Right renal cortex interstitium (tissue), 3 donors: ENCODE measurements at places on chromosomes 5 and 9. TPM values are rescaled to one million over a fixed set of nuclear protein-coding genes. Genes with fewer than 3 reads are reported as not detected.

The S1PR3 gene
- polyA plus RNA-seq, result 59.8 TPM

The DNAI1 gene
- 2.2 TPM for polyA plus RNA-seq

The HMCN2 gene
- 0.86 TPM for polyA plus RNA-seq

The NINJ1 gene
- 51.6 TPM for polyA plus RNA-seq

The CORO2A gene
- 2.9 TPM for polyA plus RNA-seq

- no peak for DNase-seq
These were observed 304.7 kb downstream of the KIAA0825 start for GRCh38 chr5:94313696-94314095.

DNA sequence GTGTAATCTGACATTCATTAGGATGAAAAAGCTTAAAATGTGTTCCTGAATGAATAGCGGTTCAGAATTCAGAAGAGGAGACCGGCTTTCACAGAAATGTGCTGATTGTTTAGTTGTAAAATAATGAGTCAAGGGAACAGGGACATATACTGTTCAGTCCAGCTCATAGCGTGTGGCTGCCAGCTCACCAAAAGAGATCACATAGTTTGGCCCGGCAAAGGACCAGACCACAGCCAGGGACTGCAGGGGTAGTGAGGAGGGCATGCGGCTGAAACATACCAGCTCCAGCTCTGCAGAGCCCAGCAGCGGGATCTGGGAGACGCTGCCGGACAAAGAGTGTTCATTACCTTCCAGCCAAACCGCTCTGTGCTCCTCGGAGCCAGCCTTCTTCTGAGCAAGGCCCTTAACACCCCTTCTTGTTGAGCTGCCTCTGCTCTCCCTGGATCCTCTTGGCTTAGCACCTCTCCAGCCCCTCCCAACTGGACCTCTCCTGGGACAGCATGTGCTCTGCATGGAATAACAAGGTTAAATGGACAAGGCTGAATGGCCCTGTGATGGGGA, 116.8 kb upstream of the CNTLN start:
- no peak for DNase-seq

DNA sequence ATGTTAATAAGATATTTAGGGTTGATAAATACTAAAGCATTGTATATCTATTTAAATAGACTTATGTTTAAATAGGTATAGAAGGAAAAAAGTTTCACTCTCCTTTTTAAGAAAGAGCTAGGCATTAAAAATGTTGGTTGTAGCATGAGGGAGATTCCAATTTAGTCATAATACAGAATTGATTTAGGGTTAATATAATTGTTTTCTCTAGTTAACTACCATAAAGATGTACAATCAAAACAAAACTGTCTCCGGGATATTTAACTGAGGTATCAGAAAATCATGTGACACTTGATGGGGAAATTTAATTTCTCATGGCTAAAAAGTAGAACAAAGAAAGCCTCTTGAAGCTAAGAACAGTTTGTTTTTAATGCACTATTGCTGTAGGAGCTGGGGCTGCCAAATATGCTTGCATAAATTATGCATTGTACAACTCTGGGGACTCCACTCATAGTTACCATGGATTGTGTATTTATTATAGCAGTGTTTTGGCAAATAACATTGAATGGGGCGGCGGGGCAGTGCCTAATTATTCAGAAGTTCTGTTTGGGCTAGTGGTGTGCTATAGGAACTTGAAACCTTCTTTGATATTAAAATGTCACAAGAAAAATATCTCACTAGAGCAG, 44.2 kb downstream of the SMC2 start:
- no peak for DNase-seq

DNA sequence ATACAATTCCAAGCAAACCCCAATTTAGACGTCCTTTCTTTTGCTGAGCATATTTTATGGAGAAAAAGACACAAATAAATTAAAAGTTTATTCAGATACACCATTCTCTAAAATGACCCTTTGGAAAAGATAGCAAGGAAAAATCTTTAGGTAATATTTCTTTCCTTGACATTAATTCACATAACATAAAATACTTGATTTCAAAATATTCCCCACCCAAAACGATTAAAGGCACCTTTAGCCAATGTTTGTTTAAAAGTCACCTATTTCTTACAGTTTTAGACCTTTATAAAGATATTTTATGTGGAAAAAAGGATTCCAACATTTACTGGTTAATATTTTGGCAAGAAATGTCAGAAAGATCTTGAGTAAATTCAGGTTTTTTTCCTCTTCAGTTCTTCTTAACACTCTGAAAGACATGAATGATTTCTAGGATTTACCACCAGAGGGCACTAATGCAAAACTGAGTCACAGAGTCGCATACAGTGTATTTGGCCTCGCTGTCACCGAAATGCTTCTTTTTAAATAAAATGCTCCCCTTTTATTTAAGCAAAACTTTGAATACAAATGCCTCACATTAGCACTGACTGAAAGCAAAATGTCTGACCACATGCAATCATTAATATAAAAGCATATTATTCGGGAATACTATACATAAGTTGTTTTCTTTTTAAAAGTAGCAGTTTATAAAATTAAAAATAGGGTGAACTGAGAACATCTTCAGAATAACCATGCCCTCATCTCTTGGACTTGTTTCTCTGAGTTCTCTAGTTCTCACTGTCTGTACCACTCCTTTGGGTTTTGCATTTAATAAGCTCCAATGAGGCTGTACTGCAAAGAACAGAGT, 122.5 kb downstream of the SLC1A3 start:
- no peak for DNase-seq

GRCh38 chr5:54443270-54443669, 12.2 kb upstream of the HSPB3 start:
- DNase-seq, result no peak

DNA sequence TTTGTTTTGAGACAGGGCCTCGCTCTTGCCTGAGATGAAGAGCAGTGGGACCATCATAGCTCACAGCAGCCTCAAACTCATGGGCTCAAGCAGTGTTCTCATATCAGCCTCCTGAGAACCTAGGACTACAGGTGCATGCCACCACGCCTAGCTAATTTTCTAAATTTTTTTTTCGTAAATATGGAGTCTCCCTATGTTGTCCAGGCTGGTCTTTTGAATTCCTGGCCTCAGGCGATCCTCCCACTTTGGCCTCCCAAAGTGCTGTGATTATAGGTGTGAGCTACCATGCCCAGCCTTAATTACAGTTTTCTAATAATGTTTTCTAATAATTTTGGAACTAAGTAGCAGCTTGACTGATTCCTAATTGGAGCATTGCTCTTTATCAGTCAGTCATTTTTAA, 15.1 kb downstream of the GAPVD1 start:
- no peak for DNase-seq

- no peak for DNase-seq
These were observed 105.1 kb upstream of the GNA14 start for GRCh38 chr9:77753180-77753579.

DNA sequence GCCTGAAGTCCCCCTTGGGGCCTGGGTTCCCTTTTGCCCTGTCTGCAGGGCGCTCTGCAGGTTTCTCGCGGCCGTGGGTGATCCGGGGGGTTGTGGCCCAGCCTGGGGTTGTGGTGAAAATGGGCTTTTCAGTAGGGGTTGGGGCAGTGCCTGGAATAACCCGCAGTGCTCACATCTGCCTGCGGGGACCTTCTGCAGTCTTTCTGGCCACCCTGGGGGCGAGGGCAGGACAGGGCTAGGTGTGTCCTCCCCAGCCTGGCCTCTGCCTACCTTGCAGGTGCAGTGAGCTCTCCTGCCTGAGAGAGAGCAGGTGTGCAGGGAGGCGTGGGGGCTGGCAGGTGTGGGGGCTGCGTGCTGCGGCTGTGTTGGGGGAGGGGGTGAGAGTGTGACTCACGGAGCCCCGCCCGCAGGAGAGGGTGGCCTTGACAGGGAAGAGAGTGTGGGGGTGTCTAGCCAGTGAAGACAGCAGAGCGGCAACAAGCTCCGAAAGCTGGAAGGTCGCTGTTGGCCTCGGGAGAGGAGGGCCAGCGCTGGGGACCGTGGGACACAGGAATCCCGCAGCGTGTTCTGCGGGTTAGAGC, 131.4 kb downstream of the MRPL36 start:
- DNase-seq, result no peak

GRCh38 chr5:124876566-124876965, 130.1 kb upstream of the ZNF608 start:
- no peak for DNase-seq

DNA sequence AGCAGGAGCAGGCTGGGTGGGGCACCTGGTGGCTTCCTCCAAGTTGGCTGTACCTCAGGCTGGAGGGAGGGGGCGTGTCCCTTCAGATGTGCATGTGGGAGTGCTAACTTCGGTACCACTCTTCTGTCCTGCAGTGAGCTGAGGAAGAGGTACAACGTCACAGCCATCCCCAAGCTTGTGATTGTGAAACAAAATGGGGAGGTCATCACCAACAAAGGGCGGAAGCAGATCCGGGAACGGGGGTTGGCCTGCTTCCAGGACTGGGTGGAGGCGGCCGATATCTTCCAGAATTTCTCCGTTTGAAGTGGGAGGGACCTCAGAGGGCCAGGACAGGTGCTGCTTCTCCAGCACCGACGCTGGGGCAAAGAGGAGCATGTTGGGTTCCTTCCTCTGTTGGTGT, 9.3 kb downstream of the NXNL2 start:
- no peak for DNase-seq

DNA sequence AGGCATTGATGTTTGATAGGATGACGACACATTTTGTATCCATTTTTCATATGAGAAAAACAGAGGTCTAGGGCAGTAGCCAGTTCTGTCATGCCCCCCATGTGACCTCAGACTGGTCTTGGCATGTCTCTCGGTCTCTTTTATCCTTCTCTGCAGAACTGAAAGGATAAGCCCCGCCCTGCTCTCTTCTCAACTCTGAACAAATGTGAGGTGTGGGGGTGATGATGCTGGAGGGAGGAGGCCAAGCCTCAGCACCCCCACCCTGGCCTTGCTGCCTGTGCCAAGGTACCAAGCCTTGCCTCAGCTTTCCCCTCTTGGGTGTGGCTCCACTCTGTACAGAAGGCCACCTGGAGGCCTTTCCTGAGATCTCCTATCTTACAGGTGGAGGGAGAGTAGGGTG, 19.5 kb upstream of the CRB2 start:
- DNase-seq, result no peak

GRCh38 chr9:18825656-18826170, 207.3 kb downstream of the SAXO1 start:
- no peak for DNase-seq

- DNase-seq, result no peak
These were observed 7.3 kb downstream of the FBP2 start for GRCh38 chr9:94586316-94586715.

- no peak for DNase-seq
These were observed 793 bp upstream of the PKD2L2 start for GRCh38 chr5:137888466-137888862.

- DNase-seq, result no peak
These were observed 427.4 kb downstream of the CTNND2 start for GRCh38 chr5:11476866-11477265.

GRCh38 chr5:1547655-1548054, 23.9 kb upstream of the LPCAT1 start:
- DNase-seq, result no peak

DNA sequence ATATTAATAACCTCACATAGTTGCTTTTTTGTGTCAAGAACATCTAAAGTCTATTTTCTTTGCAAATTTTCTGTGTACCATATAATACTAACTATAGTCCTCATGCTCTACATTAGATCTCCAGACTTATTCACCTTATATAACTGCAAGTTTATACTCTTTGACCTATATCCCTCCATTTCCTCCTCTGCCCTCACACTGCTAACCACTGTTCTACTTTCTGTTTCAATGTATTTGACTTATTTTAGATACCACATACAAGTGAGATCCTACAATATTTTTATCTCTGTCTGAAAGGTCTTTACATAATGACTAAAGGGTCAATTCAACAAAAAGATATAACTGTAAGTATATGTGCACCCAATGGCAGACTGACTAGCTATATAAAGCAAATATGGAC, 789.7 kb upstream of the ZNF608 start:
- no peak for DNase-seq

GRCh38 chr9:3888497-3888858, 362.7 kb upstream of the RFX3 start:
- DNase-seq, result no peak

DNA sequence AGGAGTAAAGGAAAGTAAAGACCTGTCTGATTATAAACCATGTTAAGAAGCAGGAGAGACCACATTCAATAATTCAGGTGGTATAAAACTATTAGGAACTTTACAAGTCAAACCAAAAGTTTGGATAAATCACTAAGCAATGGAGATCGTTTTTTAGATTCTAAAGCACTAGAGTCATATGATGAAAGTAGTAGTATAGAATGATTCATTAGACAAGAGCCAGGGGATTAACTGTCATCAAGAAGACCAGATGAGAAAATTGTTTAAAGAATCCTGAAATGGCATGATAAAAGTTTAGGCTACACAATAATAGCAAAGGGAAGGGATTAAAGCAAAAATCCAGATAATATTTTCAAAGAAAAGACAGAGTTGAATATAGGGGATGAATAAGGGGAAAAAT, 12.9 kb upstream of the CARNMT1 start:
- DNase-seq, result no peak

DNA sequence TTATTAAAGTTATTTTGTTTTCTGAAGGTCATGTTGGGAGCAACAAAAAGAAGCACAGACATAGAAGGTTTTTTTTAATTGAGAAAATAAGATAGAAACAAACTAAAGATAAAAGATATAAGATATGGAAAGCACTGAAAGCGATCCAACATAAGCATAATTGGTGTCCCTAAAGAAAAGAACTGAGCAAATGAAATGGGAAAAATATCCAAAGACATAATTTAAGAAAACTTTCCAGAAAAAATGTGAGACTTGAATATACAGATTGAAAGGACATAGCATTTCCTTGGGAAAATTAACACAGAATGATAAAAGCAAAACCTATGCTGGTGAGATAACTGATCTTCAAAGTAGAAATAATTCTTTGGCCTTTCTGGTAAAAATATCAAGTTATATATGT, 289.3 kb downstream of the KIAA0825 start:
- no peak for DNase-seq

DNA sequence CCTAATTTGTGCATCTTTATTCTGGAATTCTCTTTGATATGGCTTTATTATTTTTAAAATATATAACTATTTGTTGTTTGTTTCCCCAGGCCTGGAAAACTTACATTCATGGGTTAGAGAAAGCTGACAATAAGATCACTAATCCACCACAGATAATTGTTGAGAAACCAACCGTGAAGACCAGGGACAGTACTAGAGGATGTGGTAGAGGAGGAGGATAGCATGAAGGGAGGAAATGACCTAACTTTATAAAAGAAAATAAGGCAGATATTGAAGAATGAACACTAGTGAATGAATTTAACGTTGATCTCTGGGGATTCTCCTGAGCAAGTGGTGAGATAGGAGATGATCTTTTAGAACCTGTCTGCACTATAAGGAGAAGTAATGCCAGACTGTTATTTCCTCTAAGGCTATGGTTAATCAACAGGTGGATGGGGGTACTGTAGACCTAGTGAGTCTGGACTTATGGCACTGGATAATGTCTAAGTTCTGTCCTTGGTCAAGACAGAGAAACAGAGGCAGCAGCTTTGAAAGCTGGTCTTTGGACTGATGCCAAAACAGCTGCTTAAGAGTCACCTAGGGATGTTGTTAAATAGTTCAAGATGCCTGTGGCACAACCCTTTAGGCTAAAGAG, 52.4 kb downstream of the NREP start:
- no peak for DNase-seq

DNA sequence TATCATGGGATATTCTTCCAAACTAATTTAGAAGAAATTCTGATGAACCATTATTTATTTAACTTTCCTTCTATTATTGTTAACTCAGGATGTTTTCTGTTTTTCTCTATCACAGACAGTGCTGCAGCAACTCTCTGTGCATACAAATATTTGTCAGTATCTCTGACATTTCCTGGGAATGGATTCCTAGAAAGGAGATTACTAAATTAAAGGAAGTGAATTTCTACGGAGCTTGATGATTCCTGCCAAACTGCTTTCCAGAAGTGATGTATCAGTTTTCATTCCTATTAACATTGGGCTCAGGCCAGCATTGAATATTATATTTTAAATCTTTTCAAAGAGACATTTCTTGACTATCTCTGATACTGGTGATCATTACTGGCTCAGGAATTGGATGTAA, 26.0 kb upstream of the MAST4 start:
- no peak for DNase-seq
